ENCODE measurements at places on chromosomes 2 and 18.
A peak's percentile ranks its signal among the peaks of the same experiment; 100 is the strongest.

DNA sequence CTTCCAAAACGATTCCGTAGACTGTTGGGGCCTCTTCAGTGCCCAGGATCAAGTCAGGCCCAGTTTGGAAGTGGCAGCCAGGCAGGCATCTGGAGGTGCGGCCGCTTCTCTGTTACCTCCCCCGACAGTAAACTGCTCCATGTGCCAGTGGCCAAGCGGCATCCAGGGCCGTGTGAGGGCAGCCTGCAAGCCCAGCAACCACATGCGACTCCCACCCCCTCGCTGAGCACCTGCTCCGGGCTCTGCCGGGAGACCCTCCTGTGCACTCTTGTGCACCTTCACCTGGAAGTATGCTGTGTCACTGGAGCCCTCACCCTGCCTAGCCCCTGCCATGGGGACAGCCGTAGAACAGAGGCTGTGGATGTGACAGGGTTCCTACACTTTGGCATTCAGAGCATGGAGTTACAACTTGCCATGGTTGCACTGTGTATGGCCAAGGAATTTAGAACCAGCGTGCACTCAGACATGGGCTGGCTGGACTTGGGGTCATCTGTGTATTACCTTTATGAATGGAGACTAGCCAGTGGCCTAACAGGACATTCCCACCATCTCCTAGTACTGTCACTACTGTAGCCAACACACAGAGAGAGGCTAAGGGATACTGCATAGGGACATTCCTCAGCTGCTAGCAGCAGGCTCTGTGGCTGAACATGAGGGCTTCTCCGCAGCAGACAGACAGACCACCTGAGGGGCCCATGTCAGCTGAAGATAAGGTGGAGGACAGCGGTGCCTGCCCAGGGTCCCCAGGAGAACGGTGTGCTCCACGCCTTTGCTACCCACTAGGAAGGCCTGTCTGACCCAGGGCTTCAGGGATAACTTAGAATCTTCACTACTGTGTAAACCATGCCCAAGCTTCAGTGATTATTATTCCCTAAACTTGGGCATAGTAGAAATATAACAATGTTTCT, 25.0 kb upstream of the FAHD2A start:
- DNase-seq: no peak

DNA sequence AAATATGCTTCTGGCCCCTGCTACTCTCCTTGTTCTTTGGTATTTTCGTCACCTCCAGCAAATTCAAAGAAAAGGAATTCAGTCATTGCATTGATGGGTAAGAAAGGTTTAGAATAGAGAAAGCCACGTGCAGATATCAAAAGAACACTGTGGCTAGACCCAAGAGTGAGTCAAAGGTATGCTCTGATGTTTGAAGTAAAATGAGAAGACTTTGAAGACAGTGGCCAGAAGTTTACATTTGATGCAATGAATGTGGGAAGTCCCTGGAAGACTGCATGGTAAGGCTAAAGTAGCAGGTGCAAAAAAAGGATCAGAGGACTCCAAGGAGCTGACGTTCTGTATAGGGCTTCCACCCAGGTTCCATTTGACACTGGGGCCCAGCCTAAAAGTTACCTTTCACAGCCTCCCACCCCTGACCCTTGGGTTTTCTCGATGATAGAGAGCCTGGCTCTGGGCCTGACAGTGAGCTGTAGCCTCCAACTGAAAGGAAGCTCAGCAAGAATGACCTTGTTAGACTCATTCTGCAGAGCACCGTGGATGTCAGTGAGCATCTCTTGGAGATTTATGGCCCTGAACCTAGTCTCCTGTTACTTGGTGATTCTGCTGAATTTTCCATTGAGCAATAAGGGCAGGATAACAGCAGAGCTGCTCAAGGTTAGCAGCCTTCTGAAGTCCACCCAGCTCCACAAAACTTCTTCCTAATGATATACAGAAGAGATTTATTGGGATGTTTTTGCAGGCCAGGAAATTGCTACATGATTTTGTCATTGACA, 223.7 kb upstream of the RBBP8 start:
- peak; percentile 78 for DNase-seq

GRCh38 chr2:156884216-156884615, 373.3 kb upstream of the GALNT5 start:
- DNase-seq: no peak

DNA sequence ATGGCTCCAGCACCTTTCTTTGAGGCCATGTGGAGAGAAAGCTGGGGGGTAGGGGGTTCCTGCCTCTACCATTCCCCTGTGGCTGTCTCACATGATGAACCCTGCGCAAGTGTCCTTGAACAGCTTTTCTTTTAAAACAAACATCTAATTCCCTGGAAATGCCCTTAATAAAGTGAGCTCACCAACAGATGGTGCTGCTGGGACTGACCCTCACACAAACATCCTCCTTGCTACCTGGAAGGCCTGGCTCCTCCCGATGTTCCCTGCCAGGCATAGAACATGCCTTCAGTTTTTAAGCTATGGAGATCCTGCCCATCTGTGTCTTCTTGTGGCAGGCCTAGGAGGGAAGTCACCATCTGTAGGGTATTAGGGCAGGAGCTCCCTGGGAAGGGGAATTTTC, 60.7 kb upstream of the GATA6 start:
- DNase-seq: no peak

- DNase-seq: peak; percentile 25
Measured at GRCh38 chr2:169877398-169877797, 50.1 kb downstream of the UBR3 start.

GRCh38 chr18:31977270-31977872, 34.4 kb upstream of the TRAPPC8 start:
- peak; percentile 40 for DNase-seq

DNA sequence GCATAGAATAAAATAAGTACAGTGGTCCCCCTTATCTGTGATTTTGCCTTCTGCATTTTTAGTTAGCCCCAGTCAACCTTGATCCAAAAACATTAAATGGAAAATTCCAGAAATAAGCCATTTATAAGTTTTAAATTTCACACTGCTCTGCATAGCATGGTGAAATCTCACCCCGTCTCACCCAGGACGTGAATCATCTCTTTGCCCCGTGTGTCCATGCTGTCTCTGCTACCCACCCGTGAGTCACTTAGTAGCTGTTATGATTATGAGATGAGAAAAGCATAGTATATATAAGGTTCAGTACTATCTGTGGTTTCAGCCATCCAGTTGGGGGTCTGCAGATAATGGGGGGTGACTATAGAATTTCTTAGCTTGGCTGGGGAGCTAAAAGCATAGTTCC, 67.3 kb downstream of the RHBDD1 start:
- peak; percentile 85 for DNase-seq

DNA sequence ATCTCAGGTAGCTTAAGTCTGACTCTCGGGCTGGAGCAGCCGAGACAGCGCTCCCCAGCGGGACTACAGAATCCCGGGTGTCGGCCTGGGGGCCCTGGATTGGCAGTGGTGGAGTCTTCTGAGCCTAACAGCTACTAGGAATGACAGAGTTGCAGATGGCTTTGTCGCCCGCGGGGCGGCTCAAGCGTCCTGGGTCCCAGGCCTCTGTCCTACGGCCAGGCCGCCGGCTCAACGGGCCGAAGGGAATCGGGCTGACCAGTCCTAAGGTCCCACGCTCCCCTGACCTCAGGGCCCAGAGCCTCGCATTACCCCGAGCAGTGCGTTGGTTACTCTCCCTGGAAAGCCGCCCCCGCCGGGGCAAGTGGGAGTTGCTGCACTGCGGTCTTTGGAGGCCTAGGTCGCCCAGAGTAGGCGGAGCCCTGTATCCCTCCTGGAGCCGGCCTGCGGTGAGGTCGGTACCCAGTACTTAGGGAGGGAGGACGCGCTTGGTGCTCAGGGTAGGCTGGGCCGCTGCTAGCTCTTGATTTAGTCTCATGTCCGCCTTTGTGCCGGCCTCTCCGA, 8.8 kb downstream of the SIX2 start:
- no peak for DNase-seq

GRCh38 chr2:99903981-99904380, 238.4 kb downstream of the AFF3 start:
- no peak for DNase-seq

DNA sequence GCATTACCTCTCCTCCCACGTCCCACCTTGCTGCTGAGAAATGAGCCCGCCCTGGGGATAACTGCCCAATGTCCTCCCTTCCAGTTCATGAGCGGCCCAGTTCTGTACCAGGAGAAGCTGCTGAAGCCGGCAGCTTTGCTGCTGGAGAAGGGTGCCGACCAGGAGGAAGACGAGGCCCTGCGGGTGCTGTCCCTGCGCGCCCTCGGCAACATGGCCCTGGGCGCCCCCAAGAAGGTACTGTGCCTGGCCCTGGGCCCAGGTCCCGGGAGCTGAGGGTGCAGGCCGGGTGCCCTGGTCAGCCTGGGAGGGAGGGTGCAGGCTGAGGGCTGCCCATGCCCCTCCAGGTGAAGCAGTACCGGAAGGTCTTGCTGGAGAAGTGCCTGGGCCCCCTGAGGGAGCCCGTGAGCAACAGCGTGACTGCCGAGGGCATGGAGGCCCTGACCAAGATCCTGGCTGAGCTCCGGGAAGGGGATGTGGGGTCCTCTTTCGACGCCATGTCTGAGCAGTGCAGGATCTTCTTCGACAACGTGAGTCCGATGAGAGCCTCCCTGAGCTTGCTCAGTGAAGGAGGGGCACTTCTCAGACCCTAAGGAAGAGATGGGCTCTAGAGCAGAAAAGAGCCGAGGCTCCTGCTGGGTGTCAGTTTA, 25.7 kb downstream of the HJURP start:
- no peak for DNase-seq

DNA sequence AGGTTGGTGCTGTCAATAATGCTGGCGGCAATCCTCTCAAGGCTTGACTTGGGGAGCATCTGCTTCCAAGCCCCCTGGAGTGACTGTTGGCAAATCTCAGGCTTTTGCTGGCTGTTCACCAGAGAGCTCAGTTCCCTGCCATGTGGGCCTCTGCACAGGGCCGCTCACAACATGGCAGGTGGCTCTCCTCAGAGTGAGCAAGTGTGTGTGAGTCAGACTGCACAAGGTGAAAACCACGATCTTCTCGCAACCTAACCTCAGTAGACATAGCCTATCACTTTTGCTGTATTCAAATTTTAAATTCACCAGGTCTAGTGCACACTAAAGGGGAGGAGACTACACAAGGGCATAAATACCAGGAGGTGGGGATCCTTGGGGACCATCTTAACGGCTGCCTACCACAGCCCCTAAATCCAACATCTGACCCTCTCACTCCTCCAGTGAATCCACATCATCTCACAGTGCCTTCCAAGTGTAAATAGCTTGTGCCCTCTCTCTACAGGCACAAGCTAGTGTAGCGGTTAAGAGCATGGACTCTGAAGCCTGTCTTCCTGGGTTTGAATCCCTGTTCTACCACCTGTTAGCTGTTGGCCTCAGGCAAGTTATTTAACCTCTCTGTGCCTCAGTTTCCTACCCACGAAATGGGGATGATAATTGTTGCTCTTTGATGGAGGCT, 187.7 kb upstream of the CXCR4 start:
- no peak for DNase-seq

DNA sequence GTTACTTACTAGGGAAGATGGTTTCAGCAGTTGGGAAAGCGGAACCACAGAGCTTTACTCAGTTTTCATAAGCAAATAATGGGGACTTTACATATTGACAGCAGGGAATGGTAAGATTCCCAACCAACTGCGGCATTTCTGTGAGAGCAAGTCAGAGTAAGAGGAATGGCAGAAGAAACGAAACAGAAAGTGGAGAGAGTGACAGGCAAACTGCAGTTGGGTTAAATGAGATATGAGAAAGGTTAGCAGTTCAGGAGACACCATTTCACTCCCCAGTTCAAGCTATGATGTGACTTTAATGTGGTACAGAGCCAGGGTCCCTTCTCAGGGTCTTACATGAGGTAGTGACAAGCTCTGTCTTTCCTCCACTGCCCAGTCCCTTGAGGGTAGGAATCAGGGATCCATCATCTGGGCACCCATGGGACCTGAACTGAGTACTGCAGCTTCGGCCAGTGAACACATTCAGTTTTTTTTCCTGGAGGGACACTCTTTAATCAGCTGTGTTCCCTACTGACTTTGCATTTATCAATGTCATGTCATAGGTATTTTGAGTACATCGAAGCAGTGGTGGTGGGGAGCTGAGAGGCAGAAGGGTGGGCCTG, 33.0 kb upstream of the GREB1 start:
- no peak for DNase-seq

DNA sequence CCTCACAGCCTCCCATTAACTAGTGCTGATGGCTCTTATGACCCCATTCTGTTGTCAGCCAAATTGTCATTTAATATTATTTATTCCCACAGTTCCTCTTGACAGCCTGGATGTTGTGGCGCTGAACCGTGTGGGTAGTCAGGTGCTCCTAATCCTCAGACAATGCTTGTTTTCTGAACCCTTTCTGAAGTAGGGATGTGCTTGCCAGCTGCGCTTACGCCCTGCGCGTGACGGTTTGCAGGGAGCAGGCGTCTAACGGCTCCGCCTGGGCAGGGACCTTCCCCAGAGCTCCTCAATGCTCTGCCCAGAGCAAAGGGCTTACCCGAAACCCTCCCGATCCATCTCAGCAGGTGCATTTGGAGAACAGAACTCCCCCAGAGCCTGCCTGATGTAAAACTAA, 358.2 kb upstream of the MYT1L start:
- no peak for DNase-seq

DNA sequence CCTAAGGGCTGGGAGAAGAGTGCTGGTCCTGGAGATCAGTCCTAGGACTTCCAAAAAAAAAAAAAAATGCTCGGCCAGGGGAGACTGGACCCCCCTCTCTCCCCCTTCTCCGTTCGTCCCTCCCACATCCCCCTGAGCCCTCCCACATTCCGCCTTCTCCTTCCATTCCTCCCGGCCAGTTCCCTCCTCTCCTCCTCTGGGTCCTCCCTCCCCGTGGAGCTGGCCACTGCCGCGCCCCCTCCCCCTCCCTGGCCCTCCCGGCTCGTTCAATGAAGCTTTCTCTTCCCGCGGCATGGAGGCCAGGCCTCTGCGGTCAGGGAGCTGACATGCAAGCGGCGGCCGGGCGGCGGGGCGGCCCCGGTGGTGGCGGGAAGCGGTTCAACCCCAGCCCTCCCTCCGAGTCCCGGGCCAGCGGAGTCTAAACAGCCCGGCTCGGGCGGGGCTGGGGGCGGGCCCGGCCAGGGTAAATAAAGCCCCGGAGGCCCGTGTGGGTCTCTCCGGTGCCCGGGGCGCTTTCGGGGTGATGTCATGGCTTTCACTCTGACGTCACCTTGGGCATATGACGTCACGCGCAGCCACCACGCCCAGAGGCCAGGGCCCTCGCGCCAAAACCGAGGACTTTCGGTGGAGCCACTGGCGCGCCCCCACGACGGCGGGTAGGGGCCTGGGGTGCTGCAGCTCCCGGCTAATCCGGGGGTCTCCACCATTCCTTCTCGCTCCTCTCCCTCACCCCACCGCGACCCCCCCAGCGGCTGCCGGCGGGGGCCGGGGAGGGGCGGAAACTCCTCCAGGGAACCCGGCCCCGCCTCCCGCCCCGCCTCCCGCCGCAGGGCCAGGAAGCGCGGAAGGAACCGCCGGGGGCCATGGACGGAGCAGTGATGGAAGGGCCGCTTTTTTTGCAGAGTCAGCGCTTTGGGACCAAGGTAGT, at the start of the genes DOK1 and LOXL3:
DOK1 (plus strand) TSS at position 829 of the 928 bp plus-strand sequence; CDS start at position 864, 35 bp downstream.
LOXL3 (minus strand) TSS at position 51 of the 928 bp plus-strand sequence. CDS start 1,308 bp downstream, outside the sequence.
- DNase-seq: peak; percentile 95

DNA sequence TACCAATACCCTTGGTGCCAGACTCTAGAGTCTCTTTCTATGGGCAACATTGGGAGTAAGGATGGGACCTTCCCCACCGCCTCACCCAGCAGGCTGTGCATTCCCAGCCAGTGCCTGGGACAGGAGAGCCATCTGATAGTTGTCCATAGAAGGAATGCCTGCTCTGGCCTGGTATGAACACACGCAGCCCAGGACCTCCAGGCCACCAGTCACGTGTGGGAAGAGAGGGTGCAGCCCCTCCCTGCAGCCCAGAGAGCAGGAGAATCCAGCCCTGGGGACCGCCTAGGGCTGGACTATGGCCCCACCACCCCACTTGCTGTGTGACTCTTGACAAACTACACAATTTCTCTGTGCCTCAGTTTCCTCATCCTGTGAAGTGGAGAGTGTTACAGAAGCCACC, 52.5 kb upstream of the ID2 start:
- no peak for DNase-seq

GRCh38 chr2:54638103-54638502, 85.4 kb upstream of the EML6 start:
- no peak for DNase-seq
